Globus pallidus (tissue), 1 donor: ENCODE measurements at places on chromosomes 5 and 9.

DNA sequence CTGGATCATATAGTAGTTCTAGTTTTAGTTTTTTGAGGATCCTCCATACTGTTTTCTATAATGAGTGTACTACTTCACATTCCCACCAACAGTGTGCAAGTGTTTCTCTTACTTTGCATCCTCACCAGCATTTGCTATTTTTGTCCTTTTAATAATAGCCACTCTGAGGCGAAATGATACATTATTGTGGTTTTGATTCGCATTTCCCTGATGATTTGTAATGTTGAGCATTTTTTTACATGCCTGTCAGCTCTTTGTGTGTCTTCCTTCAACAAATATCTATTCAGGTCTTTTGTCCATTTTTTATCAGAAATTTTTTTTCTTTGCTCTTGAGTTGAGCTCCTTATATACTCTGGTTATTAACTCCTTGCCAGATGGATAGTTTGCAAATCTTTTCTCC is 114.0 kb downstream of the ADAMTSL1 start:
- no peak for DNase-seq

GRCh38 chr5:73437777-73438644 is 10.6 kb downstream of the FOXD1 start:
- DNase-seq = no peak

DNA sequence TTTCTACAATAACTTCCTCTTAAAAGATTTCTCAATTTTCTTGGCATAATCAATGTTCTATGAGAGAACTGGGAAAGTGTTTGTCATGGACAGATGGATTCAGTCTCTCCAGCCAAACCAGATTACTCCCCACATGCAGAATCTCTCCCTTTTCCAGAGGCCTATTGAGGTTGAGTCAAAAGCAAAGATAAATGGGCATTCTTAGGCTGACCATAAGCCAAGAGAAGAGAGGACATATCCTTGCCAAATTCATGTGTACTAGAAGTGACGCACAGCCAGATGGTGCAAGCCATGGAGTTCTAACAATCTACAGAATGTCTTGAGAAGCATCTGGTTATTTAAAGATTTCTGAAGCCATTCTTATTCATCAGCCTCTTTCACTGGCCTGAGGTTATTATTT is 2115.0 kb downstream of the MAT2B start:
- no peak for DNase-seq

- DNase-seq = peak; percentile 57
Measured at GRCh38 chr9:125126019-125126746, 17.1 kb downstream of the SCAI start.

- DNase-seq = no peak
Measured at GRCh38 chr5:23440703-23441102, 66.7 kb upstream of the PRDM9 start.

DNA sequence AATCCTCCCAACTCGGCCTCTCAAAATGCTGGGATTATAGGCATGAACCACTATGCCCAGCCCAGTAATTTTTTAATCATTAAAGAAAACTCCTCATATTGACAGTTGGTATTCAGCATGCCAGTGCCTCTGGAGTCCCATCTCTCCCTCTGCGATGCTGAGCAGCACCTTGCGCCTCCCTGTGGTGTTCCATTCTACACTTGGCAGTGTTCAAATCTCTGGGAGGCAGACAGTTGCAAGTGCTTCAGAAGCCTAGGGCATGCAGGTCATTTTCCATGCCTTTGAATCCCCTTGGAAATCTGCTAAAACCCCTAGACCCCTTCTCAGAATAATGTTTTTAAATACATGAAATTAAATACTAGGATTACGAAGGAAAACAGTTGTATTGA is 41.3 kb downstream of the GARNL3 start:
- no peak for DNase-seq

DNA sequence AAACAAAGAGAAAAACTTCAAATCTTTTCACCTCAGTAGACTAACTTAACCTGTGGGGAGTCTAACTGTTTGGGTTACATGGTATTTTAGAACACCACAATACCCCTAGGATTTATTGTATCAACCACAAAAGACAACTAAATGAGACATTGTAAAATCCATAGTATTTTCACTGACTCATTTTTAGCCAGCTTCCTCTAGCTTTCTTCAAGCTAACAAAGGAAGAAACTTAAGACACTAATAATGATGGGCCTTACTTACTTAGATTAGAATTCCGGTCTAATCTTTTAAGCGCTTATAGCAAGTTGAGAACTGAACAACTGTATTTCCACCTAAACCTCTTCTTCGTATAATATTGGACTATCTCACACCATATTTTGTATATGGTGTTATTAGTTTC is 529.3 kb downstream of the DMRTA1 start:
- no peak for DNase-seq

GRCh38 chr9:137784641-137785513 is 92.7 kb upstream of the CACNA1B start:
- DNase-seq = no peak

DNA sequence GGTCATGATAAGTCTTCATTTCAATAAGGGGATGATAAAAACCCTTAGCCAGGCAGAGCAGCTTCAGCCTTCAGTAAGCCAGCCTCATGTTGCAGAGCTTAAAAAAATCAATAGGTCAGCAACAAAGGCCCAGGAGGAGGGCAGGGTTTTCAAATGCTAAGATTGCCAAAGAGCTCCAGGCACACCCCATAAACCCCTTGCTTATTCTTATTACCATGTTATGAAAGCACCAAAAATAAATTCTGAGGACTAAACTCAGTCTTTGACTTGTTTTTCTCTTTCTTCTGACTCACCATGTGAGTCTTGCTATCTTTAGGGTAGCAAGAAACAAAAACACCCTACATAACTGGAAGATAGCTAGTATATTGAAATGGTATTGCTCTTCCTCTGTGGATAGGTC is 317.1 kb downstream of the KCTD16 start:
- no peak for DNase-seq

- DNase-seq = peak; percentile 47
Measured at GRCh38 chr9:133453651-133454050, 6.1 kb upstream of the CACFD1 start.

GRCh38 chr9:111959468-111960359 is 63.1 kb downstream of the UGCG start:
- DNase-seq = no peak

GRCh38 chr5:83957188-83957587 is 236.5 kb upstream of the HAPLN1 start:
- DNase-seq = no peak

DNA sequence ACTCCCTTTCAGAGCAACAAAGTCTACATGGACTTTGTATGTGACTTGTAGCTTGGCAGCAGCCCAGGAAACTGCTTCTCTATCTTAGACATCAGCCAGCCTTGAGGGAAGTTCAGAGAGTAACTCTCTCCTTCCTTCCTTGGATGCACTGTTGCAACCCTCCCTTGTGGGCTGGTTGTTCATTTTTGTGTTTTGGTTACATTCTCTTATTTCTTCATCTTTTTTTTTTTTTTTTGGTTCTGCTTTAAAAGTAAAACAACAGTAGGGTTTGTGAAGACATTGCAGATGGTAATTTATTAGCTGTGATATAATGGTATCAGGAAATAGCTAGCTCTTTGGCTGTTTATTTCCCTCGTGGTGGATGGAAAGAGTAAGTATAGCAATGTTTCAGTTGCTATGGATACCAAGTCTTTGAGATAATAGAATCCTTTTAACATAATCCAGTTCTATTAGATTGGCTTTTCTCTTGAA is 97.9 kb upstream of the MAMDC2 start:
- peak; percentile 19 for DNase-seq

GRCh38 chr9:123727332-123727731 is 202.6 kb downstream of the DENND1A start:
- no peak for DNase-seq

DNA sequence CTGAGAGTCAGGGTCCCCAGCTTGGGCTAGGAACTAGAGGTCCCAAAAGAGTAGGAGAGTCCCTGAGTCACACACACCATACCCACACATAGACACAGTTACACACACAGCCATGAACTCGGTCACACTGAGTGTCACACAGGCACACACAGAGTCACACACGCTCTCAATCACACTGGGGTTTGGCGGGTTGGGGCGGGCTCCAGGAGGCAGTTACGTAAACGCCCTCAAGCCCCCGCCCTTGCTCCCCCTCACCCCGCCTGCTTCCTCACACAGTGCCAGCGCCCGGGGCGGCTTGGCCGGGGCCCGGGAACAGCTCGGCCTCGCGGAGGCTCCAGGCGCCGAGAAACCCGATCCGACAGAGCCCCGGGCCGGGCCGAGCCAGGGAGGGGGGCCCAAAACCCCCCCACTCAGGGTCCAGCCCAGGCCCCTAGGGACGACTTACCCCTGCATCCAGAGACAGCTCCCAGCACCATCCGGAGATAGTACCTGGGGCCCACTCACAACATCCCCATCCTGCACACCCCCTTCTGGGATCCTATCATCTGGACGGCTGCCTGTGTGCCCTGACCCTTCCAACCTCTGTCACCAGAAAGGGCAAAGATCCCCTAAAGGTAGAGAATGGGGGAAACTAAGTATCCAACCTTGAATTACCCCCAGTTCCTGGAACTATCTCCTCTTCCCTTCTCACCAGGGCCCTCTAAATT is 3.5 kb upstream of the CNTFR start:
- peak; percentile 71 for DNase-seq

GRCh38 chr9:31136524-31136923 is 1247.9 kb upstream of the ACO1 start:
- no peak for DNase-seq

DNA sequence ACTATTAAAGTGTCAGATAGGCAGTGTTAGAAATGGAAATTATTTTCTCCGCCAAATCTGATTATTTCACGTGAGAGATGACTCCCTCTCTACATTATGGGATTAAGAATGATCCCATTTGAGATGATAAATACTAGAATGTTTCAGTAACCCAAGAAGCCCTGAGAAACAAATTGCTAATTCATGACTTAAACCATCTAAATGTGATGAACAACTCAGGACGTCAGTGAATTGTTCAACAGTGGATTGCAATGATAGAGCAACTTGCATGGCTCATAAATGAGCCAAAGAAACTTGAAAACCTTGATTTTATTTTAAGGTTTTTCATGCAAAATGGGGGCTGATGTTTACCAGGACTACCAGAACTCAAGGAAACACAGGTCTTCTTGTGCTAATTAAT is 350.5 kb upstream of the WWC1 start:
- no peak for DNase-seq

- DNase-seq = no peak
Measured at GRCh38 chr9:88017096-88017495, 42.8 kb upstream of the CDK20 start.

DNA sequence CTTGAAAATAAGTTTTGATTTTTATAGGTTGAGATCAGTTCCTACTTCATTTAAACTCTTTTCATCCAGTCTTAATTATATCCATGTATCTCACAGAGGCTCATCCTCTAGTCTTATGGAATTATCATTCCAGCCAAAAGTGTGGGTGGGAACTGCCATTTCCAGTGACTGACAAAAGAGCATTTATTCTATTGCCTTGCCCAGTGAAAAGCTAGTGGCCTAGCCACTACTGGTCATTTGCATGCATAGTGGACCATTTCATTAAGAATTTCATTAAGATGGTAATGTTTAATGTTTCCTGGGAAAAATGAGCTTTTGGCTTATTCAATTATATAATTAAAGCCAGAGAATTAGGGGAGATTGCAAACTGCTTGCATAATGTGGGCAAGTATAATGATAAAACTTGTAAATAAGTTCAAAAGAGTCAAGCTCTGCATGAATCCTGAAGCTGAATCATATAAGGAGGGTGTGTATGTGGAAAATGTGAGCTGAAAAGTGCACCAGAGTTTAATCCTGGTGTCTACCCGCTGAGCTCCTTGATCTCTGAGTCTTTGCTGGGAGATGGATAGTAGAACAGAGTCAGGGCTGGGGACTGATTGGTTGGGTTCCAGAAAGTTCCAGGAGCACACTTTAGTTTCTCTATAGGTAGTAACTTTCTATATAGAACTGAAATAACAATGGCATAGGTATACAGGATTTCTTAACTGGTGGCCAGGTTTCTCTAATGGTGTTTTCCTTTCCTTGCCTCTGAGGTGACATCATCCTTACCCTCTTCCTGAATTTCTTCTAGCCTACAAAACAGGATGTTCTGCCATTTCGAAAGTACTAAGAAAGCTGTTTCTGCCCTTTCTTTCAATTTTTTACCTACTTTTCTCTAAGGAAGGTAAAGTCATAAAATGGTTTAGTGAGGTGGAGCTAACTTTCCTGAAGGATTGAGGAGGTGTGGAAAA is 78.5 kb downstream of the KIF4B start:
- no peak for DNase-seq

GRCh38 chr9:135214054-135214640 is 126.7 kb downstream of the OLFM1 start:
- DNase-seq = no peak

DNA sequence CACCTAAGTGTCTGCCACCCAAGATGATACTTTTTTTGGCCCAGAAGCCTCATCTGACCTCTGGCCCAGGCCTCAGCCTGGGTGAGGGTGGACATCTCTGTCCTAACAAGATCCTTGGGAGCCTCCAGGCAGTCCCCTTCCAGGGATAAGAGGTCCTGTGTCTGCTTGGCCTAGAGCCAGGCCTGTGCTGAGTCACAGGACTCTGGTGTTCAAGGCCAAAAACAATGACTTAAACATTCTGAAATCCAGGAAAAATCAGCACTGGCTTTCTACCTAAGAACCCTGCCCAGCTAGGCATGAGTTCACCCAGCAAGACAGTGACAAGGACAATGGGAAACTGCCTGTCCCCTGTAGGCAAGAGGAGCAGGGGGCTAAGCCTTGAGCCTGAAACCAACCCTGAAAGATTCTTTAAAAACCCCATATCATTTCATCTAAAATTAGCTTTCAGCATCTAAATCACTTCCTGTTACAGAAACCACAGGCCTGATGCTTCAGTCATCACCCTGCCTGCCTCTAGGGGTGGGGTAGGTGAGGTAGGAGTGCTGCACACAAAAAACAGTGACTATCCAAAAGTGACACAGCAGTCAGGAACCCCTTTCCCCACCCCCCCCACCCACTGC is 29.9 kb downstream of the CSF2 start:
- DNase-seq = no peak

GRCh38 chr5:59709346-59709821 is 184.1 kb downstream of the PDE4D start:
- no peak for DNase-seq

DNA sequence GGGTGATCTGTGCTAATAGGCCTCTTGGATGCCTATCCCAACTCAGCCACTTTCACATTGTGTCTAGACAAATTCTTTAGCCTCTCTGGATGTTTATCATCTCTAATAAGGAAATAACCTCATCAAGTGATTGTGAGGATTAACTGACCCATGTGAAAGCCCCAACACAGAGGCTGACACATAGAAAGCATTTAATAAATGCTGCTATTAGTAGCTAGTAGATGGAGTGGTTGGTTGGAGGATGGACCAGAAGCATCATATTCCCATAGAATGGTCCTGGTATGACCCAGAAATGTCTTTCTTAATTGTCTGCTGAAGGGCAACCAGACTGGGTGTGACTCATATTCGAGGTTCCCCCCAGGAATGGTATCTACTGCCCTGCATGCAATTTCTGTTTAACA is 124.4 kb downstream of the PIK3R1 start:
- no peak for DNase-seq

GRCh38 chr9:136759001-136759400 is 958 bp upstream of the LCN8 start:
- no peak for DNase-seq
